ENCODE measurements at places on chromosomes 11 and 22. TPM values are rescaled to one million over a fixed set of nuclear protein-coding genes. Genes with fewer than 3 reads are reported as not detected.

DNA sequence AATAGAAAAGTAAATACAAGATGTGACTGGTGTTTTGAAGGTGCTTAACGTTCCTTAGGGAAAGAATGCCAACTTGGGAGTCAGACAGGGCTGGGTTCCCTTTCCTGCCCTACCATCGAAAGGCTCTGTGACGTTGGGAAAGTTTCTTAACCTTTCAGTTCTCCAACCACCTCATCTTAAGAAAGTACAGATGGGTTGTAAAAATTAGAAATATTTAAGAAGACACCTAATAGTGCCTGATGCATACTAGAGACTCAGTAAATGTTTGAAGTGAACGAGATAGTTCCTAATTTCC lies 1.1 kb downstream of the GTPBP1 start:
- ATAC-seq = no peak

GRCh38 chr11:113681711-113682413 lies 24.2 kb downstream of the TMPRSS5 start:
- peak; percentile 82 for ATAC-seq

DNA sequence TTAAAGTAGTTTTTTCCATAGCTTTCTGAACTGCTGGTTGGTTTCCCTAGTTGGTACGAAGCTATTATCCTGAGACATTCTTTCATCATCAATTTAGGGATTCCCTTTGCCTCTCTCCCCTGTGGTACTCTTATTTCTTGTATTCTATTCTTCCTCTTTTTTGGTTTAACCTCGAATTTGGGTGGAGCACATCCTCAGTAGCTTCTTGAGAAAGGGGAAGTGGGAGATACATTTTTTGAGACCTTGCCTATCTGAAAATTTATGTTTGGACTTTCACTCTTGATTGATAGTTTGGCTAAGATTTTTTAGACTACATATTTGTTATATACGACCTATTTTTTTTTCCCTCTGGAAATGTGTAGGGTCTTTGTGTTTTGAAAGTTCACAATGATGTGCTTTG lies 121.7 kb upstream of the ZBED5 start:
- no peak for ATAC-seq

- ATAC-seq = peak; percentile 36
These were observed 2.0 kb downstream of the PDGFB start for GRCh38 chr22:39242595-39243438.

GRCh38 chr11:59992425-59992824 lies 24.6 kb upstream of the OOSP4B start:
- no peak for ATAC-seq

DNA sequence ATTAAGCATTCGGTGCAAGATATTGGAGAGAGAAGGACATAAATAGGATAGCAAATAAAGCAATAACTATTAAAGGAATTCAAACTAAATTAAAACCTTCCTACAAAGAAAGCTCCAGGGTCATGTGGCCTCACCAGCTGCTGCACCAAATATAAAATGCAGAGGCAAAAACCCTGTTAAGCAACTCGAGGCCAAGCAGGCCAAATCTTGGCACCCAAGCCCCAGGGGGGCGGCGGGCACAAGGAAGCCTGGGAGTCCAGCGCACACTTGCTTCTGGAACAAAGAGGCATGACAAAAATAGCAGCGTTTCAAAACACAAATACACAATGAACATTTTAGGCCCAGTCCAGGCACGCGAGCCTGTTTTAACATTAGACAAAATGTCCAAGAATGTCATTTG lies 20.8 kb downstream of the KRTAP5-6 start:
- ATAC-seq = no peak

DNA sequence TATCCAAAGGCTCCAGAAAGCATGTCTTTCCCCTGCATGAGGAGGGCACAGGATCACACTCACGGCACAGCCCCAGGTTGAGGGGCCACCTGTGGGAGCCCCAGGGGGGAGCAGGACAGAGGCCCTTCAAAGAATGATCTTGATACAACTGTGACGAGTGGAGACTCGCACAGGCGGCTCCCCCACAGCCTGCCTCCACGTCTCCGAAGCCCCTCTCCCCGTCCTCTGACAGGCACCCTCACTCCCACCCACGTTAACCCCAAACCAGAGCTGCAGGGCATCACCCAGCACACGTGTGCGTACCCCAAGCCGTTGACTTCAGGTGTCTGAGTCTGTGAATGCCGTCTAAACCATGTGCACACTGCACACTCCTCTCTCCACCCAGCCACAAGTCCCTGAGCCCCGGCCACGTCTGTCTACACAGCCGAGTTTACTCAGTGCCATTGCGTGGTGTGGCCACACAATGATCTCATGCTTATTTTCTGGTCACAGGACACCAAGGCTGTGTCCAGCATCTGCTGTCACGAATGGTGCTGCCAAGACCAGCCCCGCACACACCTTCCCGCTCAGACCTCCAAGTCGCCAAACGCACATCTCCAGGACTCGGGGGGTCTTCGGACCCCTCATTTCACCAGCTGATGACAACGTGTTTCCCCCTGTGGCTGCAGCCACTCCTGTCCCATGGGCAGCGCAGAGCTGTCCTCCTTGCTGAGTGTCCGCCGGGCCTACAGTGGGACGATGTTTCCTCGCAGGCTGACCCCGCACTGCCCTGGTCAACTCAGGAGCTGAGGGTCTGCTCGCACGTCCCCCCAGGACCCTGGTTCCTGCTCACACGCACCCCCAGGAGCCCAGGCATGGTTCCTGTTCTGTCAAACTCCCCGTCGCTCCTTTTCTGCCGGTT lies 251.2 kb downstream of the BRD1 start:
- no peak for ATAC-seq

GRCh38 chr11:2399488-2400068 lies 972 bp upstream of the TSSC4 start:
- peak; percentile 4 for ATAC-seq

GRCh38 chr11:28107191-28107749 lies 686 bp downstream of the KIF18A start:
- ATAC-seq = no peak

GRCh38 chr22:49213731-49214352 lies 613.8 kb downstream of the BRD1 start:
- ATAC-seq = no peak

Gene OLFML1
- total RNA-seq = 0.31 TPM

Gene CNTF
- total RNA-seq = 1.2 TPM

Gene ADAMTS15
- 0.57 TPM for total RNA-seq

Gene MUC5AC
- 0.25 TPM for total RNA-seq

Gene PEX26
- 23.7 TPM for total RNA-seq
